ENCODE measurements at places on chromosomes 2 and 18. TPM values are rescaled to one million over a fixed set of nuclear protein-coding genes. Genes with fewer than 3 reads are reported as not detected.

Gene COL4A4
- not detected for total RNA-seq

Gene SLC8A1
- 22.5 TPM for total RNA-seq

Gene PSMA8
- total RNA-seq = not detected

Gene DOCK10
- 65.3 TPM for total RNA-seq

Gene HOXD9
- 0.06 TPM for total RNA-seq

Gene VAMP5
- total RNA-seq = 146 TPM

Gene ASB18
- not detected for total RNA-seq

Gene FBXO15
- total RNA-seq = 0.51 TPM

Gene DES
- 863 TPM for total RNA-seq

Gene GAL3ST2
- not detected for total RNA-seq

DNA sequence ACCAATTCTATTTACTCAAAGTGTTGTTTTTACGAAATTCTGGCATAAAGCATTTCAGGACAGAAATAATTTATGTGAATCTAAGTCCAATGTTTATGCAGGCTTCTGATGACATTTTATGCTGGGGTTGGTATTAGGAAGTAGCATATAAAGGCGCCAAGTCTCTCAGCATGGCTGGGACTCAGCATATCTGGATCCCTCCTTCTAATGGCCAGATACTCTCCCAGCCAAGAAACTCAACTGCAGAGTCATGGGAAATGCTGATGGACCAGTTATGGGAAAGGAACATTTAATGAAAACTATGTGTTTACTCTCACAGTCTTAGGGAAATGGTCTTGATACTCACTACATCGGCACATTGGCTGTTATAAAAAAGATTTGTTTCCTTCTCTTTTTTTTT, 392.2 kb downstream of the ARHGAP15 start:
- DNase-seq = no peak

GRCh38 chr2:160679686-160680085, 186.1 kb upstream of the RBMS1 start:
- no peak for DNase-seq

- DNase-seq = peak; percentile 11
Observed at GRCh38 chr18:35127201-35127600, 86.0 kb downstream of the MAPRE2 start.

- peak; percentile 90 for DNase-seq
Observed at GRCh38 chr2:46097714-46098480, 199.3 kb upstream of the EPAS1 start.

GRCh38 chr2:25323610-25324189, 18.0 kb downstream of the DNMT3A start:
- DNase-seq = no peak

- no peak for DNase-seq
Observed at GRCh38 chr2:197130318-197130717, 180.3 kb downstream of the ANKRD44 start.

- DNase-seq = no peak
Observed at GRCh38 chr18:8866679-8867078, 161.3 kb downstream of the MTCL1 start.

DNA sequence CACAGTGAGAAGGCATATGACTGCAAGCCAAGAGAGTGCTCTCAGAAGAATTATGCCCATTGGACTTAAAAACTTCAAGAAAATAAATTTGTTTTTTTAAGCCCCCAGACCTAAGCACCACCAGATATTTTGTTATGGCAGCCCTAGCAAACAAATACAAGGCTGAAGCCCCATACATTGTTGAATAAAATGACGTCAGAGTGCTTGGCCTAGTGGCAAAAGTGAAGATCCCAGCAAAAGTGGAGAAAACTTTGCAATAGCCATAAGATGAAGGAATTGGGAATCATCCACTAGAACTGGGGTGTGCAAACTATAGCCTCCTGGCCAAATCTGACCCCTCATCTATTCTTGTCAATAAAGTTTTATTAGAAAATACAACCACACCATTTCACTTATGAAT, 517.5 kb downstream of the IRS1 start:
- DNase-seq = no peak

DNA sequence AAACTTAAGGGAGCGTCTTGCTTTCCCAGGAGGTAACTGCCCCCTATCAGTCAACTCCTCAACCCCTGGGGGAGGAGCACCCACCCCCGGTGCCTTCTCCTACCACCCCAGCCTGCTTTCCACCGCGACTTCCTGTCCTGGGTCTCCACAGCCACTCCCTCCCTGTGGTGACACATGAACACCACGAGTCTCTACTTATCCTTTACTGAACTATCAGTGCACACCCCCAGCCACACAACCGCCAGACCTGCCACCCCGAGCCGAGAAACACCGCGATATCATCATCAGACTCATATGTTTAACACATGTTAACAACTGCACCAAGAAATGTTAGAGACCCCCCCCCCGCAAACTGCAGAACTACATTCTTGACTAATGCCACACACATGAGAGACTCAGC, 43.3 kb downstream of the LONRF2 start:
- no peak for DNase-seq

DNA sequence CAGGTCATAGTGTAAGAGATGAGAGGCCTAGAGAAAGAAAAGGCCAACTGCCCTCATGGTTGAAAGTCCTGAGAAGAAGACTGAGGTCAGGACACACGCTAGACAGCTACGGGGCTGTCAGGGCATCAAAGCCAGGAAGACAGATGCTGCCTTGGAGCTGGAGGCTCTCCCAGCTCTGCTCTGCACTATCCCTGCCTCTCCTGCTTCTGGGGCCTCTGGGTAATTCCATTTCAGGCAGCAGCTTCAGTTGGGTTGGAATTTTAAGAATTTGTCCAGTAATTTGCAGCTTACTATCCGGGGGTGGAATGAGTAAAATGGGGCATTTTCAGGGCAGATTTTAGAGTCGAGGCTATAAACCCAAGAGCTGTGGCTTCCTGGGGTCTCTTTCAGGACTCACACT, 76.2 kb upstream of the CTAGE1 start:
- no peak for DNase-seq

- DNase-seq = peak; percentile 22
Observed at GRCh38 chr2:174788291-174788929, 24.1 kb upstream of the CHRNA1 start.

- DNase-seq = no peak
Observed at GRCh38 chr2:184444217-184444616, 154.1 kb upstream of the ZNF804A start.

DNA sequence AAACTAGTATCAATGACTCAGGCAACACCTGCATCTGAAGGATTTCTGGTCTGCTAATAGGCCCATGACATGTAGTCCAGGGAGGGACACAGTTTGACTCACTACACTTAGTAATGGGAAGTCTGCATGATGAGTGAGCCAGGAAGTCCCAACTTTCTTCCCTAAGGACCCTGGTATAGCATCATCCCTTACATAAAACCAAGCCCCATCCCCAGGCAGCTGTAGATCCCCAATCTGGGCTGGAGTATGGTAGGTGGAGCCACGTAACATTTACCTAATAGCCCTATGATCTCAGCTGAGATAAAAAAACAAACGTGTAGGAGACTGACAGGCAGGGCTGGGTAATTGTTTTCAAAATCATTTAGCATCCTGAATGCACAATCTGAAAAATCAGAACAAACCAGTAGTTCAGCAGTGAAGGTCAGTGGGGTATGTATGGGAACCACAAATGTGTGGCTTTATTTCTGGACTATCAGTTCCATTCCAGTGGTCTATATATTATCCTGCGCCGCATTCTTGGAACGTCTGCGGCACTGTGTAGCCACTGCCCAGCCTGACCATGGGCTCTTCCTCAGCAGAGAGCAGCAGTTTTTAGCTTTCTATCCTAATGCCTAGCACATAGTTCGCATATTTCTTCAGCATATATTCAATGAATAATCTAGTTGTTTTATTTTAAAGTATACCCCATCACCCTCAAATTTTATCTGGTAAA, 33.5 kb downstream of the EPB41L3 start:
- no peak for DNase-seq

DNA sequence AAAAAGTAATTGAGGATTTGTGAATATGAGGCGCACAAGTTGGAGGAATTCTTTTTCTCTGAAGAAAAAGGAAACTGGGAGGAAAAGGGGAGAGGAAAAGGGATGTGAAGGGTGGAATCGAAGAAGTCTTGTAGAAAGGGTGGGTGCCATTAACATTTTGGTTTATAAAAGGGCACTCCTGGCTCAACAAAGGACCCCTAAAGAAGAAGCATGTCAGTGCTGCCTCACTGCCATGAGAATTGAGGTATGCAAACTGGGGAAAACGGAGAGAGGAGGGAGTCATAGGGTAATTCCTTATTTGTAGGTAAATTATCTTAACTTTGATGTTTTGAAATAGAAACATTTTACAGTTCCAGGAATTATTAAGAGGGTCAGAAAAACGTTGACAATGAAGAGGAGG, 207.2 kb downstream of the NAPG start:
- no peak for DNase-seq

GRCh38 chr2:218028189-218028495, 25.3 kb upstream of the TNS1 start:
- DNase-seq = no peak

DNA sequence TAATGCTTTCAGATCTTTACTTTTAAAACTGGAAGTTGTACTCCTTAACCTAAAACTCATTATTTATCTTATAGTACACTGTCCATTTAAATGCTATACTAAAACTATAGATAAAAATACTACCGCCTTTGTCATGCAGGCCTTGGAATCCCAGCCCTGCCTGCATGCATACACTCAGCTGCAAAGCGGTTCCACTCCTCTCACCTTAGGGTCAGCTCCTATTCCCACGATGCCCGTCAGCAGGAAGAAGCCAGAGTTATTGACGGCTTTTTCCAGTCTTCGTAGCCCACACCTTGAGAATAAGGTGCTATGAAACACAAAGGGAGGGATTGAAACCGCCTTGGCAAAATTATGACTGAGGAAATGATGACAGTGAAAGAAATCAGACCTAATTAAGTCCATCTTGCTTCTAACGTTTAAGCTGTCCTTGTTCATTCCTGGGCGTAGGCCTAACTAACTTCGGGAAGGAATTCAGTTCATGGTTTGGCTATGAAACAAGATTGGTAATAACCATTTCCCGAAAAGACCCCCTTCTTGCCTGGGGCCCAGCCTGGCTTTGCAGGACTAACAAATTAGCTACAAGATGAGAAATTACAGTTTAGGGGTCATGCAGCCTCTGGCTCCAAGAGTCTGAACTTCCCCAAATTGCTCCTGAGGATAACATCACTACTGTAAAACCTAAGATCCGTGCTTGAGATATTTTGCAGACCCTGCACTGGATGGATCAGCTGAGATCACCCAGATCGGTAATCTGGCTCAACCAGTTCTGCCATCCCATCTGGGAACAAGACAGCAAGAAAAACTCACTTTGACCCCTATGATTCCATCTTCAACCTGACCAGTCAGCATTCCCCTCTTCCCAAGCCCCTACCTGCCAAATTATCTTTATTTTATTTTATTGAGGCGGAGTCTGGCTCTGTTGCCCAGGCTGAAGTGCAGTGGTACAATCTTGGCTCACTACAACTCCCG, 17.1 kb downstream of the EPB41L5 start:
- no peak for DNase-seq

- no peak for DNase-seq
Observed at GRCh38 chr2:26847655-26848335, at the start of gene DPYSL5. TSS of gene DPYSL5 (plus strand) at chr2:26848132. CDS start at chr2:26898500, 50,368 bp downstream.

DNA sequence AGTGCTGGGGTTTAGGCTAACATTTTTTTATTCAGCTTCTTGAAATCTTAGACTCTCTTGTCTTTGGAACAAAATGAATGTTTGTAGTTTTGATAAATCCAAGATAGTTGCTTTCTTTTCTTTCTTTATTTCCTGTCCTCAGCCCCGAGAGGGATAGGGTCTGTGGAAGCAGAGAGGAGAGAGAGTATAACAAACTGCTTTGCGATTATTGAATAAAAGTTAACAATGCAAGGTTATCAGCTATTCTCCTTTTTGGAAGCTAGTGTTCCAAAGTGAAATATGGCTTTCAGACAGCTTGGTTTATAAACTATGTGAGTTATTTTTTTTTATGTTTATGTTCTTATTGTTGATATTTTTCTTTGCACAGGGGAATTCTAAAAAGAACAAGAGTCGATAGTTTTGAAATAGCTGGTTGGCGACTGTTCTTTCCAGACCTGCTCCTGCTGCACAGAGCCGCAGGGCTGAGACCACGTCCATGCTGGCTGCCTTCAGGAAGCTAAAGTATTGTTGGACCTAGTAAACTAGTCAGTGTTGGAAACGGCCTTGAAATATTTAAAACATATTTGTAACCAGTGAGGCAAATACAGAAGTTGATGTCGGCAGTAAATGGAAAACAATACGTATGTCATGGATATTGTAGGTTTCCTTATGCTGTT, 15.5 kb upstream of the STON1 start:
- no peak for DNase-seq

DNA sequence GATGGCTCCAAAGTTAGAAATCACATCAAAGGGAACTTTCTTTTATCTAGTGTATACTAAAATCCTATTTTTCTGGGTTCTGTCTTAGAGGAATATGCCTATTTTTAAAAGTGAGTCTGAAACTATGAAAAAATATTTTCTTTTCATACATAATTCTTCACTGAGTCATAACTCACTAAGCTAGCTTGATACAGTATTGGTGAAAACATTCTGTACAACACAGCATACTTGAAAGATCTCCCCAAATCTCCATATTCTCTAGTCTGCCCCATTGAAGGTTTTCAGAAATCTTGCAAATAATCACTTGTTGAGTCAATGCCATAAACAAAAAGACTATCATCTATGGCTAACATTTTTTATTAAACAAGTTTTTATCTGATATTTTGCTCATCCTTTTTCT, 44.5 kb downstream of the COL3A1 start:
- peak; percentile 68 for DNase-seq

- DNase-seq = peak; percentile 11
Observed at GRCh38 chr2:23828986-23829385, 97.9 kb downstream of the ATAD2B start.

DNA sequence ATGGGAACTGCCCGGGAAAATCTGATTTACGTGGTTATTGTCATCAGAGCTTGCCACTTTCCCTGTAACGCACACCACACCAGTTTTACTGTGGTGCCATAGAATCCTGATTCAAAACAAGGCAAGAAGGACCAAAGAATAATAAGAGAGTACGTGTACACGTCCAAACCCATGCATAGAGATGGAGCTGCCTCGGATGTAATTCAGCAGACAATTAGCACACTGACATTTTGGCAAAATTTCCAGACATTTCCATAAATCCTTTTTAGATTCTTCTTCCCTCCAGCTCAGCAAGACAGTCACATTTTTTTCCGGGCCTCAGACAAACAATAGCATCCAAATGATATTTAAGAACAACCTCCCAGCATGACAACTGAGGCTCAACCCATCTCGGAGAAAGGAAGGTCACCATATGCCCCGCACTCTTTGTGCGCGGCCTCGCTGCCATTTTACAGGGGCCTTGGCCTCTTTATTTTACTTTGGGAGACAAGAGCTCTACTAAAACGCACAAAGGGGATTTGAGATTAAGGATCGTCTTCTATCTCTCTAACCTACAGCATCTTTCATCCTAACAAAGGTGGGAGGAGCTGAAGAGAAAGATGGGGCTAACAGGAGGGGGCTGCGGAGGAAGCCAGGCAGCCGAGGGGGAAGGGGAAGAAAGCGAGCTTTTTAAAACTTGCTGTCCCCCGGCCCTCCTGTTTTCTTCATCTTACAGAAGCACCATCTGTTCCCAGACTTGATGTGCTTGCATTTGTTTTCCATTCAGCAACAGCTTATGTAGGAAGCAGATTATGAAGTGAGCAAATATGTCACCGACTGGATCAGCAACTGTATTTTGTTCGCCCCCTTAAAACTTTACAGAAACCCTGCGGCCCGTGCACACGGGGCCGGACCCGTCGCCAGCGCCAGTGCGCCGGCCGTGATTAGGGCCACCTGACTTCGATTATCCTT, 61.0 kb downstream of the CDCA7 start:
- no peak for DNase-seq

- no peak for DNase-seq
Observed at GRCh38 chr2:136067897-136068580, 49.9 kb downstream of the CXCR4 start.
